ENCODE measurements at places on chromosomes 3 and 15. TPM values are rescaled to one million over a fixed set of nuclear protein-coding genes. Genes with fewer than 3 reads are reported as not detected.
A peak's percentile ranks its signal among the peaks of the same experiment; 100 is the strongest.

GRCh38 chr3:150286390-150287147, 121.5 kb upstream of the TSC22D2 start:
- DNase-seq: no peak
- no peaks in the 10 kb centered on the region for H3K27me3 ChIP-seq
- H3K4me3 ChIP-seq: no peak overlapping the region
- no peaks in the 10 kb centered on the region for H3K4me1 ChIP-seq
- H3K27ac ChIP-seq: no peak overlapping the region

- DNase-seq: no peak
- H3K36me3 ChIP-seq: peaks cover 10% of the 10 kb centered on the region
- H3K4me1 ChIP-seq: no peaks in the 10 kb centered on the region
- H3K27ac ChIP-seq: no peak overlapping the region
- no peak overlapping the region for H3K4me3 ChIP-seq
Measured at GRCh38 chr3:15089201-15089600, 9.7 kb downstream of the RBSN start.

Gene SLC6A20
- 3.1 TPM for total RNA-seq

GRCh38 chr3:195579281-195579680, 4.5 kb downstream of the APOD start:
- H3K36me3 ChIP-seq: no peaks in the 10 kb centered on the region
- H3K4me3 ChIP-seq: no peak overlapping the region
- H3K27ac ChIP-seq: no peak overlapping the region
- H3K27me3 ChIP-seq: no peaks in the 10 kb centered on the region

Gene CAPN3
- total RNA-seq: 2.7 TPM

GRCh38 chr15:81280696-81281455, 43.1 kb downstream of the STARD5 start:
- H3K36me3 ChIP-seq: no peaks in the 10 kb centered on the region
- DNase-seq: no peak
- no peak overlapping the region for H3K4me3 ChIP-seq
- peaks cover 3% of the 10 kb centered on the region for H3K4me1 ChIP-seq
- H3K27ac ChIP-seq: no peak overlapping the region

Gene CHDH
- 19.5 TPM for total RNA-seq

GRCh38 chr15:69797051-69797595, 300.6 kb downstream of the TLE3 start:
- peaks cover 7% of the 10 kb centered on the region for H3K4me1 ChIP-seq
- H3K4me3 ChIP-seq: no peak overlapping the region
- no peaks in the 10 kb centered on the region for H3K36me3 ChIP-seq
- no peak for DNase-seq

Gene EPHB3
- total RNA-seq: 17.3 TPM

GRCh38 chr3:81829937-81830336, 68.5 kb upstream of the GBE1 start:
- no peaks in the 10 kb centered on the region for H3K27me3 ChIP-seq
- H3K4me3 ChIP-seq: no peak overlapping the region
- no peak overlapping the region for H3K27ac ChIP-seq
- H3K36me3 ChIP-seq: no peaks in the 10 kb centered on the region

- no peaks in the 10 kb centered on the region for H3K4me1 ChIP-seq
- H3K27me3 ChIP-seq: no peaks in the 10 kb centered on the region
- H3K27ac ChIP-seq: no peak overlapping the region
- DNase-seq: no peak
- H3K36me3 ChIP-seq: no peaks in the 10 kb centered on the region
Measured at GRCh38 chr3:108097322-108098002, 6.6 kb upstream of the CD47 start.

GRCh38 chr3:17090280-17090983, 205.7 kb downstream of the PLCL2 start:
- H3K27ac ChIP-seq: no peak overlapping the region
- no peak overlapping the region for H3K4me3 ChIP-seq
- H3K27me3 ChIP-seq: no peaks in the 10 kb centered on the region
- DNase-seq: no peak

- no peak overlapping the region for H3K27ac ChIP-seq
- DNase-seq: no peak
- H3K36me3 ChIP-seq: no peaks in the 10 kb centered on the region
- no peaks in the 10 kb centered on the region for H3K27me3 ChIP-seq
- H3K4me1 ChIP-seq: peaks cover 28% of the 10 kb centered on the region
Measured at GRCh38 chr3:188259191-188259590, 105.2 kb downstream of the LPP start.

- H3K4me3 ChIP-seq: no peak overlapping the region
- no peaks in the 10 kb centered on the region for H3K27me3 ChIP-seq
- no peak for DNase-seq
- H3K36me3 ChIP-seq: no peaks in the 10 kb centered on the region
- H3K4me1 ChIP-seq: no peaks in the 10 kb centered on the region
- no peak overlapping the region for H3K27ac ChIP-seq
Measured at GRCh38 chr3:60017631-60018030, 967.8 kb upstream of the CFAP20DC start.

- no peaks in the 10 kb centered on the region for H3K36me3 ChIP-seq
- no peak for DNase-seq
- no peaks in the 10 kb centered on the region for H3K4me1 ChIP-seq
- H3K27ac ChIP-seq: no peak overlapping the region
- no peaks in the 10 kb centered on the region for H3K27me3 ChIP-seq
- no peak overlapping the region for H3K4me3 ChIP-seq
Measured at GRCh38 chr3:16668776-16669545, 63.7 kb upstream of the DAZL start.

DNA sequence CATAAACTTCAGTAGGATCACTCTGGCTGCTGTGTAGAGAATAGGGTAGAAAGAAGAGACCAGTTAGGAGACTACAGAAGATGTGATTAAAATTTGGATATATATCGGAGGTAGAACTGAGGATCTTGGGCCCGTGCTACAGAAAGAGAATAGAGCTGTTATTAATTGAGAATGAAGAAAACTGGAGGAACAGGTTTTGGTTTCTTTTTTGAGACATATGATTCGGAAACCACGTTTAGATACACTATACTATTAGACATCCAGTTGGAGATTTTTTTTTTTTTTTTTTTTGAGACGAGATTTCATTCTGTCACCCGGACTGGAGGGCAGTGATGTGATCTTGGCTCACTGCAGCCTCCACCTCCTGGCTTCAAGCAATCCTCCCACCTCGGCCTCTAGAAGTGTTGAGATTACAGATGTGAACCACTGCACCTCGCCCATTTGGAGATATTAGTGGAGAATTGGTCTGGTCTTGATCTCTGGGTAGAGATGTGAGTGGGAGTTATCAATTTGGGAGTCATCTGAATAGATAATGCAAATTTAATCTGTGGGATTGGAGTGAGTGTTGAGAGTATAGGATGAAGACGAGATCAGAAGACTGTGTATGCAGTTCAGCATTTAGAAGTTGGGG, 50.9 kb downstream of the TCF12 start:
- peak overlapping the region; percentile 4 for H3K4me3 ChIP-seq
- H3K27ac ChIP-seq: peak overlapping the region; percentile 63
- H3K36me3 ChIP-seq: no peaks in the 10 kb centered on the region
- DNase-seq: no peak

GRCh38 chr15:80878867-80879250, 99.7 kb downstream of the CEMIP start:
- no peaks in the 10 kb centered on the region for H3K27me3 ChIP-seq
- no peak overlapping the region for H3K27ac ChIP-seq
- no peak overlapping the region for H3K4me3 ChIP-seq
- no peak for DNase-seq
- H3K4me1 ChIP-seq: no peaks in the 10 kb centered on the region
- H3K36me3 ChIP-seq: no peaks in the 10 kb centered on the region

Gene NME9
- total RNA-seq: 0.60 TPM

GRCh38 chr15:34799149-34800101, 4.1 kb upstream of the ACTC1 start:
- H3K4me1 ChIP-seq: no peaks in the 10 kb centered on the region
- no peaks in the 10 kb centered on the region for H3K36me3 ChIP-seq
- H3K27ac ChIP-seq: no peak overlapping the region
- H3K4me3 ChIP-seq: no peak overlapping the region

- H3K36me3 ChIP-seq: no peaks in the 10 kb centered on the region
- H3K4me3 ChIP-seq: no peak overlapping the region
- DNase-seq: no peak
- H3K4me1 ChIP-seq: no peaks in the 10 kb centered on the region
- no peak overlapping the region for H3K27ac ChIP-seq
Measured at GRCh38 chr3:117540597-117540996, 831.0 kb downstream of the TUSC7 start.

DNA sequence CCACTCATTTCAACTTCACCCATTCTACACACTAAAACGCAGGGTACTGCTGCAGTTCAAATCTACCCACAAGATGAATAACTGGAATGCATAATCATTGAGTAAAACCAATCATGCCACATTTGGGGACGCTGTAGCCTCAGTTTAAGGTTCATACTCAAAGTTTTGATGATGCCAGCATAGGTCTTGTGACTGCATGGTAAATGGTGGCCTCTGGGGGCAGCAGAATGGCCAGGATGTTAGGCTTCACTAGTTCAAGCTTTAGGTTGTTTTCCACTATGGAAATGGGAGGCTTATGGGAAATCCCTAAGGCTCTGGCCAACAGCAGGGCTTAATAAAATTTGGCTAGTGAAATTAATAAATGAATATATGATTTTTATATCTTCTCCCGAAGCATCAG, 104.3 kb upstream of the TSC22D2 start:
- DNase-seq: no peak
- H3K4me1 ChIP-seq: no peaks in the 10 kb centered on the region
- H3K27me3 ChIP-seq: no peaks in the 10 kb centered on the region
- no peak overlapping the region for H3K27ac ChIP-seq
- H3K4me3 ChIP-seq: no peak overlapping the region
- no peaks in the 10 kb centered on the region for H3K36me3 ChIP-seq

- no peak overlapping the region for H3K4me3 ChIP-seq
- H3K4me1 ChIP-seq: no peaks in the 10 kb centered on the region
- no peak for DNase-seq
- H3K36me3 ChIP-seq: peaks cover 8% of the 10 kb centered on the region
- no peaks in the 10 kb centered on the region for H3K27me3 ChIP-seq
- H3K27ac ChIP-seq: no peak overlapping the region
Measured at GRCh38 chr3:188488801-188489200, 334.8 kb downstream of the LPP start.

GRCh38 chr3:113193288-113193687, 18.1 kb upstream of the BOC start:
- H3K4me1 ChIP-seq: no peaks in the 10 kb centered on the region
- no peaks in the 10 kb centered on the region for H3K27me3 ChIP-seq
- no peaks in the 10 kb centered on the region for H3K36me3 ChIP-seq
- no peak for DNase-seq
- no peak overlapping the region for H3K4me3 ChIP-seq

Gene UBL7
- 18.8 TPM for total RNA-seq

DNA sequence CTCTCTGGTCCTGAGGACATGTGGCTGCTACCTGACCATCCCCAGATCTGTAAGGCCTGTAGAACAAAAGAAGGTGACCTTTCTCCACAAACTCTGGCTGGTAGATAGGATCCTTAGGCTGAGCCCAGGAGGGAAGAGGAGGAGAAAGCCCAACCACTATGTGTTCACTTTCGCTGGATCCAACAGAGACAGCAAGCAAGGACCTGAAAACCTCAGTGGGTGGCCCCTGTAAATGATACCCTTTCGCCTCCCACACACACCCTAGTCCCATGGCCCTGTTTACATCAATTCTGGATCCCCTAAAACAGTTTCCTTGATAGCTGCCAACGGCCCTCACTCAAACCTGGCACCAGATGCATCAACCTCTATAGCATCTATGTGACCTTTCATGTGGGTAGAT, 22.4 kb downstream of the CCDC12 start:
- no peak overlapping the region for H3K27ac ChIP-seq
- DNase-seq: no peak
- peaks cover 41% of the 10 kb centered on the region for H3K4me1 ChIP-seq
- no peaks in the 10 kb centered on the region for H3K36me3 ChIP-seq

DNA sequence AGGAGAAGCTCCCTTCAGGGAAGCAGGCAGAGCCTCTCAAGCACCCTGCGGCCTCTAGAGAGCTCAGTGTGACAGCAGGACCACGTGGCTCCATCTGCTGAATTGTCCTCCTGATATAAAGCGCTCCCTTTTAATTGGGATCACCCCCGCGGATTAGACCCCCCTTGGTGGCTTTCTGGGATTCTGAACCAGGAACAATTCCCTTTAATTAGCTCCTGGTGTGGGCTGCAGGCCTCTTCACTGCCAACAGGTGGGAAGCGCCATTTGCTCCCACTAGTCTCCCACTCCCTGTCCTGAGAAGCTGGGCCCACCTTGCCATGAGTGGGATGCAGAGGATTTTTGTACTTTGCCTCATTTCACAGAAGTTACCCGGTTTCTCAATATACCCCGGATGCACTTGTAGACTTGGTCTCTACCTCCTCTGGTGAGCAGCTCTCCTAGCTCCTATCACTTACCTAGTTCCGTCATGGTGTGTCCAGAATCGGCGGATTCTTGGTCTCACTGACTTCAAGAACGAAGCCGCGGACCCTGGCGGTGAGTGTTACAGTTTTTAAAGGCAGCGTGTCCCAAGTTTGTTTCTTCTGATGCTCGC, 592 bp downstream of the PGPEP1L start:
- H3K27ac ChIP-seq: no peak overlapping the region
- no peaks in the 10 kb centered on the region for H3K36me3 ChIP-seq
- H3K4me1 ChIP-seq: no peaks in the 10 kb centered on the region
- DNase-seq: no peak
- H3K4me3 ChIP-seq: no peak overlapping the region
- H3K27me3 ChIP-seq: no peaks in the 10 kb centered on the region

DNA sequence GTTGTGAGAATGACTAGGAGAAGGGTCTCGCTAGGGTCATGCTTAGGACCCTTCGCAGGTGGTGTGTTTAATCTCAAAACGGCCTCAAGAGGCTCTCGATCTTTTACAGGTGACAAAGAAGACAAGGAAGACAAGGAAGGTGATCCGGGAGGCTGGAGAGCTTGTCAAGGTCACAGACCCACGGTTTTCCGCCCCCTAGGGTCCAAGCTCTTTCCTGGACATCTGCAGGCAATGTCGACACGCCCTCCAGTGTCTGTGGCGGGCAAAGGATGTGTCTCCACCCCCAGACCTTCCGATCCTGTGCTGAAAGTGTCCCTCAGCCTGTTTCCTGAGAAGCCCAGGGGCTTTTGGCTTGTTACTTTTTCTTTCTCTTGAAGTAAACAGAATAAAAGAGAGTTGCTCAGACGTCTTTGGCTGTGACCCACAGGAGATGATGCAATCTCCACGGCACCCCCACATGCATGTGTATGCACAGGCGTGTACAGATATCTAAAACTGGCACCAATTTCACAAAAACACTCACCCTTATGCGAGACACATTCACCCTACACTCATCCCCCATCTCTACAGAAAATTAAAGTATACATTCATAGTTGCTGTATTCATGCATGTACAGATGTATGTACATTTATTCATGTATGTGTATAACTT, 108.8 kb downstream of the KLF13 start:
- no peaks in the 10 kb centered on the region for H3K36me3 ChIP-seq
- no peaks in the 10 kb centered on the region for H3K27me3 ChIP-seq
- H3K27ac ChIP-seq: peak overlapping the region; percentile 68
- DNase-seq: peak; percentile 77

Gene OTOL1
- not detected for total RNA-seq

Gene IMPG2
- 0.04 TPM for total RNA-seq
